Right atrium auricular region (tissue), 2 donors: ENCODE measurements at places on chromosomes 2 and 18. TPM values are rescaled to one million over a fixed set of nuclear protein-coding genes. Genes with fewer than 3 reads are reported as not detected.

DNA sequence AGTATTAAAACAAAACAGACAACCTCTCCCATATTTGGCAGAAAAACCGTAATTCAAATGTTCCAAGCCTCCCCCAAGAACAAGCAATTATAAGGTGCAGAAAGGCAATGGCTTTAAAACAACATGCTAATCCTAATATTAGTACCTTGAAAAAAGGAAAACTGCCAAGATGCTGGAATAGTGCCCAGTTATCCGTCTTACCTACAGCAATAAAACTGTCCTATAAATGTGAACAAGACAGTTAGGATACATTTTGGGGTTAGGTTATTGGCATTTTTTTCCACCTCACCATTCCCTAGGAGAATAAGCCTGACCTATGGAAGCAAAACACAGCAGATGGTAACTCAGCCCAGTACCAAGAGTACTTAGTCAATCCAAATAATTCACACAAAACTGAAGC, 83.2 kb downstream of the TCF4 start:
- no peaks in the 10 kb centered on the region for H3K4me1 ChIP-seq
- no peaks in the 10 kb centered on the region for H3K27me3 ChIP-seq
- H3K4me3 ChIP-seq = no peak overlapping the region
- no peaks in the 10 kb centered on the region for H3K36me3 ChIP-seq
- no peak for DNase-seq

- no peak for DNase-seq
- H3K4me3 ChIP-seq = no peak overlapping the region
- no peaks in the 10 kb centered on the region for H3K27me3 ChIP-seq
- H3K36me3 ChIP-seq = no peaks in the 10 kb centered on the region
- no peak overlapping the region for H3K27ac ChIP-seq
Measured at GRCh38 chr2:145112467-145112866, 592.5 kb upstream of the ZEB2 start.

The NOL4 gene
- not detected for total RNA-seq

DNA sequence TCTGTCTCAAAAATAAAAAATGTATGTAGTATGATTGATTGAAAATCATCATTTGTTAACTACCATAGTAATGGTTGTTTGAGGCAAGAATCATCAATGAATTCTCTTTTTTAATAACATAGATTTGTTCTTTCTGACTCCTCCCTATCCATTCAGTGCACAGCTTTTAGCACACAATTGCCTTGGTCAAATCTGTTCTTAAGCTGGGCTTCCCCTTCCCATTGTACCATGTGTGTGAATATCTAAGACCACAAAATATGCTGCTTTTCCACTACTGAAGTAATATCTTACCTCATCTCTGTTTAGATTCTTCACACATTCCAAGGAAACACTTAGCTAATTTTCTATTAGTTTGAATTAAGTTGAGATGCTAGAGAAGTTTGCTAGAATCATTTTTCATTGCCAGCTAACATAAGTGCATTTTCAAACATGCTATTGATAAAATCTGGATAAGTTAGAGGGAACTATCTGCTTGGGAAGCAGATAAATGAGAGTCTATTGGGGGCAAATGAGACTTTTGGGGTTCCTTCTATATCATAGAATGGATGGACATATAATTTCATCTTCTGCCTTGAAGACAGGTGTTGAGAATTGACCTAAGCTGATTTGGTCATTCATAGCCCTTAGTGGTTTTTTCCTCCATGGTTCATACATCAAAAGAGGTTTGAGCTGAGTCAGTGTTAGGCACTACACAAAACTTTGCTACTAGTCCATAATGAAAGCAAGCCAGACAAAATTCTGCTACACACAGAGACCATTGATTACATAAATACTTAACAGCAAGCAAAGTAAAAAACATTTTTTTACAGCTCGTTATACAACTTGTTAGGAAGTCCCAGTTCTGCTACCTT, 231.9 kb downstream of the PLCL1 start:
- no peak for DNase-seq
- no peaks in the 10 kb centered on the region for H3K36me3 ChIP-seq
- no peaks in the 10 kb centered on the region for H3K27me3 ChIP-seq
- no peaks in the 10 kb centered on the region for H3K4me1 ChIP-seq

DNA sequence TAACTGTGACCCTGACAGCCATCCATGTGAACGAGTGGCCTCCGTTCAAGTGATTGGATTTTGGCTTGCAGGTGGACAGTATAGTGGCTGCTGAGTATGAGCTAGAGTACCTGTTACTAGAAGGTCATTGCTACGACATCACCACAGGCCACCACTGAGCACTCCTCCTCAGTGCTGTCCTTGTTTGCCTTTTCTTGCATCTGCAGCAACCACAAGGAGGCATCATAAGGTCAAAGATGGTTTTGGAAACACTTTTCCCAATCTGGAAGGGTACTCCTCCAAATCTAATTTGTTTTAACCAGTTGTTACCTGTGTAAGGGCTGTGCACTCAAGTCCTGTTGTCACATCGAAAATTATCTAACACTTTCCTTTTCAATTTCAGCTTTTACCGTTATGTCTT, 81.2 kb downstream of the UGGT1 start:
- peaks cover 74% of the 10 kb centered on the region for H3K36me3 ChIP-seq
- no peak for DNase-seq
- no peak overlapping the region for H3K27ac ChIP-seq
- no peak overlapping the region for H3K4me3 ChIP-seq
- no peaks in the 10 kb centered on the region for H3K27me3 ChIP-seq

DNA sequence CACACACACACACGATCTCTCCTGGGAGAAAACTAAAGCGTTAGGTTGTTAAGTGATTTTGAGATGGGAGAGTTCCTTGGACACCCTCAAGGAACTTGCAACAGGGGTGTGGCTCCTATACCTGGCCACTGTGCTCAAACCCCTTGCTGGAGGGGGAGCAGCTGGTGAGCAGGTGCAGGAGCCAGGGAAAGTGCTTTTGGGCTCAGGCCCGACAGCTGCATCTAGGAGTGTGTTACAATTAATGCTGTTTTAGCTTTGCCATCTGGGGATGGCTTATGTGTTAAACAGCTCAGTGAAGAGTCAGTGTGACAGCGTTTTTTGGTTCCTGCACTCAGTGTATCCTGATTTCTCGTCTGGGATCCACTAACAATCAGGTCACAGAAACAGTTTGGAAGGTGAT, 510.8 kb downstream of the TRIB2 start:
- no peak overlapping the region for H3K4me3 ChIP-seq
- no peak for DNase-seq
- H3K27me3 ChIP-seq = no peaks in the 10 kb centered on the region

The CCDC74B gene
- total RNA-seq = 1.1 TPM

DNA sequence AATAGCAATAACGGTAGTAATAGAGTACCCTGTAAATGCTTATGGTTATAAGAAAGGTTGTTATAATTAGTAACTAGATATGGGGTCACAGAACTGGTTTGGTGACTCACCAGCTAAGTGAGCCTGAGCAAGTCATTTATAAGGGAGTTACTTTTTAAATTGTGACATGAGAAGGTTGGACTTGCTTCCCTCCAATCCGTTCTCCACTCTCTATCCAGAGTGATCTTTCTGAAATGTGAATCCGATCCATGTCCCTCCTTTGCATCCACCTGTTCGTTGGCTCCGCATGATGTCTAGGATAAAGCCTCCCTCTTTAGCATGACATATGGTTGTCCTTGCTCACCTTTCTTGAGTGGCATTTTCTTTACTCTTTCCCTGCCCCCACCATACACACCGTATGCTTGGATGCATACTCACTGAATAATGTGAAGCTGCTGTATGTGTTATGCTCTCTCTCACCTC, 83.1 kb downstream of the CDC42EP3 start:
- no peak overlapping the region for H3K27ac ChIP-seq
- no peaks in the 10 kb centered on the region for H3K36me3 ChIP-seq
- H3K4me1 ChIP-seq = peaks cover 37% of the 10 kb centered on the region
- H3K4me3 ChIP-seq = no peak overlapping the region
- no peak for DNase-seq

- no peaks in the 10 kb centered on the region for H3K36me3 ChIP-seq
- no peaks in the 10 kb centered on the region for H3K27me3 ChIP-seq
Measured at GRCh38 chr2:187917535-187917934, 363.3 kb upstream of the TFPI start.

- no peaks in the 10 kb centered on the region for H3K4me1 ChIP-seq
- no peak overlapping the region for H3K27ac ChIP-seq
- H3K27me3 ChIP-seq = no peaks in the 10 kb centered on the region
- DNase-seq = no peak
- no peak overlapping the region for H3K4me3 ChIP-seq
Measured at GRCh38 chr2:166239548-166239947, 111.7 kb upstream of the SCN1A start.

DNA sequence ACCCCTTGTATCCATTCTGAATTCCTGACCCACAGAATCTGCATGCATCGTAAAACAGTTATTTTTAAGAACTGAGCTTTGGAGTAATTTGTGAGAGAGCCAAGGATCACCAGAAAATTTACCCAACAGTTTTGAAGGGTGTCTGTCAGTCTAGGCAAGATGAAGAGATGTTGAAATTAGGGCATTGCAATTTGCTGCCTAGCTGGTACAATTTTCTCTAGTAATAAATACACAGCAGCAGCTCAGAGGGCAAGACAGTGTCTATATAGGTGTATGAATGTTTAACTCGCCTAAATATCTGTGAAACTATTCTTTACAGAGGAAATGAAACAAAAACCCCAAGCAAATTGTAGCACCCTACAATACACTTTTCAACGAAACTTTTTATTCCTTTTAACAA, 377.8 kb upstream of the POU3F3 start:
- no peak overlapping the region for H3K4me3 ChIP-seq
- no peaks in the 10 kb centered on the region for H3K36me3 ChIP-seq
- DNase-seq = no peak
- H3K4me1 ChIP-seq = no peaks in the 10 kb centered on the region

The ALKAL2 gene
- total RNA-seq = 1.1 TPM

DNA sequence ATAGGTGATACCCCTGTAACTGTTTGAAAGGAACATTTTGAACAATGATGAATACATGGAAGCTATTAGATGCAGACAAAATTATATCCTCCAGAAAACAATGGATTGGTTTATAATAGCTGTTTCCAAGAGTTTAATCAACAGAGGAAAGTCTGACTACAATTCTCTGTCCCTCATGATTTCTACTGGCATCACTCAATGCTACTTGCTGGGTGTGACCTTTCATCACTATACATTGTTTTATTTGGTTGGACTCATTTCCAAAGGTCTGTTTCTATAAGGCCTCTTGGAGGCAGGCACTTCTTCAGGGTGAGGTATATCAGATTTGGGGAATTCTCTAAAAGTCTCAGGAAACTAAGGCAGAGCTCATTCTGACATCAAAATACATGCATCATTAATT, 636.1 kb upstream of the SLC8A1 start:
- no peak overlapping the region for H3K4me3 ChIP-seq
- DNase-seq = no peak
- H3K27me3 ChIP-seq = no peaks in the 10 kb centered on the region
- no peaks in the 10 kb centered on the region for H3K36me3 ChIP-seq
- no peak overlapping the region for H3K27ac ChIP-seq

GRCh38 chr18:47506897-47507296, 255.4 kb upstream of the SKOR2 start:
- no peak overlapping the region for H3K4me3 ChIP-seq
- H3K27ac ChIP-seq = no peak overlapping the region
- no peak for DNase-seq
- H3K27me3 ChIP-seq = no peaks in the 10 kb centered on the region

- no peak overlapping the region for H3K4me3 ChIP-seq
- no peaks in the 10 kb centered on the region for H3K4me1 ChIP-seq
- no peaks in the 10 kb centered on the region for H3K27me3 ChIP-seq
- no peak overlapping the region for H3K27ac ChIP-seq
- H3K36me3 ChIP-seq = no peaks in the 10 kb centered on the region
Measured at GRCh38 chr18:44518666-44519065, 162.0 kb upstream of the SETBP1 start.

The KRTCAP3 gene
- 1.2 TPM for total RNA-seq

GRCh38 chr18:12302391-12303147, 5.5 kb upstream of the TUBB6 start:
- no peaks in the 10 kb centered on the region for H3K36me3 ChIP-seq
- H3K27ac ChIP-seq = no peak overlapping the region
- H3K27me3 ChIP-seq = no peaks in the 10 kb centered on the region
- H3K4me3 ChIP-seq = no peak overlapping the region
- H3K4me1 ChIP-seq = peaks cover 15% of the 10 kb centered on the region
- DNase-seq = no peak

The FAM124B gene
- total RNA-seq = 1.3 TPM

The MFSD2B gene
- 0.30 TPM for total RNA-seq

- H3K36me3 ChIP-seq = no peaks in the 10 kb centered on the region
- no peak overlapping the region for H3K4me3 ChIP-seq
- H3K27ac ChIP-seq = no peak overlapping the region
- no peaks in the 10 kb centered on the region for H3K27me3 ChIP-seq
- DNase-seq = no peak
- no peaks in the 10 kb centered on the region for H3K4me1 ChIP-seq
Measured at GRCh38 chr18:22670914-22671313, 253.2 kb upstream of the CTAGE1 start.

The CCBE1 gene
- total RNA-seq = 0.44 TPM

- H3K36me3 ChIP-seq = no peaks in the 10 kb centered on the region
- no peak overlapping the region for H3K27ac ChIP-seq
- no peaks in the 10 kb centered on the region for H3K4me1 ChIP-seq
- H3K27me3 ChIP-seq = no peaks in the 10 kb centered on the region
Measured at GRCh38 chr2:134683561-134684112, 35.2 kb downstream of the TMEM163 start.

GRCh38 chr2:181152701-181153100, 172.3 kb downstream of the UBE2E3 start:
- no peak overlapping the region for H3K27ac ChIP-seq
- no peak overlapping the region for H3K4me3 ChIP-seq
- H3K4me1 ChIP-seq = no peaks in the 10 kb centered on the region
- H3K36me3 ChIP-seq = no peaks in the 10 kb centered on the region

GRCh38 chr2:209401788-209402187, 22.1 kb upstream of the MAP2 start:
- H3K27me3 ChIP-seq = no peaks in the 10 kb centered on the region
- H3K27ac ChIP-seq = no peak overlapping the region
- no peak for DNase-seq

DNA sequence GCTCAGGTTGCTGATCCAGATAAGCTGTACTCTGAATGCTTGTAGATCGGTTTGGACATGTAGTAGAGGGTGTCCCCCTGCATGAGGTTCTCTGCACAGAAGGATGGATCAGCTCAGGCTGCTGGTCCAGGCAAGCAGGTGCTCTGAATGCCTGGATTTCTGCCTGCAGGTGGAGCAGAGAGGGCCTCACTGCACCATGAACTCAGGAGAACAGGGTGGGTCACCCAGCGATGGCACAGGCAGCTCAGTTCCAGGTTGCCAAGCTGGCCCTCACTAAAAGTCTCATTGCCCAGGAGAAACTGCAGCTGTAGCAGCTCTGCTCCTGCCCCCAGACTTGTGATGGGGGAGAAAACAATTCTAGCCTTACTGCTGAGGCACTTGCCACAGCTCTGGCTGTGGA, 491.8 kb downstream of the XIRP2 start:
- H3K27me3 ChIP-seq = no peaks in the 10 kb centered on the region
- H3K36me3 ChIP-seq = no peaks in the 10 kb centered on the region
- no peak for DNase-seq
- no peak overlapping the region for H3K27ac ChIP-seq
- H3K4me1 ChIP-seq = no peaks in the 10 kb centered on the region

- H3K36me3 ChIP-seq = no peaks in the 10 kb centered on the region
- H3K4me3 ChIP-seq = no peak overlapping the region
- no peak overlapping the region for H3K27ac ChIP-seq
- DNase-seq = no peak
- H3K4me1 ChIP-seq = no peaks in the 10 kb centered on the region
- H3K27me3 ChIP-seq = no peaks in the 10 kb centered on the region
Measured at GRCh38 chr2:72497763-72498162, 328.1 kb downstream of the EXOC6B start.

GRCh38 chr2:171389780-171390179, 44.0 kb downstream of the METTL8 start:
- no peak for DNase-seq
- no peaks in the 10 kb centered on the region for H3K27me3 ChIP-seq
- no peak overlapping the region for H3K27ac ChIP-seq
- no peaks in the 10 kb centered on the region for H3K36me3 ChIP-seq
- H3K4me3 ChIP-seq = no peak overlapping the region

The CHRNA1 gene
- 0.43 TPM for total RNA-seq
